ENCODE measurements at places on chromosomes 1 and 21.

GRCh38 chr1:12643785-12644184, at the start of gene AADACL4:
AADACL4 (plus strand) TSS chr1:12644085; CDS start chr1:12644547, 462 bp downstream.
- DNase-seq = no peak

GRCh38 chr1:159821171-159821867, 5.4 kb upstream of the SLAMF8 start:
- DNase-seq = no peak

- no peak for DNase-seq
Measured at GRCh38 chr1:98355656-98356383, 305.7 kb upstream of the SNX7 start.

- no peak for DNase-seq
Measured at GRCh38 chr1:18326211-18326897, 154.4 kb upstream of the KLHDC7A start.

DNA sequence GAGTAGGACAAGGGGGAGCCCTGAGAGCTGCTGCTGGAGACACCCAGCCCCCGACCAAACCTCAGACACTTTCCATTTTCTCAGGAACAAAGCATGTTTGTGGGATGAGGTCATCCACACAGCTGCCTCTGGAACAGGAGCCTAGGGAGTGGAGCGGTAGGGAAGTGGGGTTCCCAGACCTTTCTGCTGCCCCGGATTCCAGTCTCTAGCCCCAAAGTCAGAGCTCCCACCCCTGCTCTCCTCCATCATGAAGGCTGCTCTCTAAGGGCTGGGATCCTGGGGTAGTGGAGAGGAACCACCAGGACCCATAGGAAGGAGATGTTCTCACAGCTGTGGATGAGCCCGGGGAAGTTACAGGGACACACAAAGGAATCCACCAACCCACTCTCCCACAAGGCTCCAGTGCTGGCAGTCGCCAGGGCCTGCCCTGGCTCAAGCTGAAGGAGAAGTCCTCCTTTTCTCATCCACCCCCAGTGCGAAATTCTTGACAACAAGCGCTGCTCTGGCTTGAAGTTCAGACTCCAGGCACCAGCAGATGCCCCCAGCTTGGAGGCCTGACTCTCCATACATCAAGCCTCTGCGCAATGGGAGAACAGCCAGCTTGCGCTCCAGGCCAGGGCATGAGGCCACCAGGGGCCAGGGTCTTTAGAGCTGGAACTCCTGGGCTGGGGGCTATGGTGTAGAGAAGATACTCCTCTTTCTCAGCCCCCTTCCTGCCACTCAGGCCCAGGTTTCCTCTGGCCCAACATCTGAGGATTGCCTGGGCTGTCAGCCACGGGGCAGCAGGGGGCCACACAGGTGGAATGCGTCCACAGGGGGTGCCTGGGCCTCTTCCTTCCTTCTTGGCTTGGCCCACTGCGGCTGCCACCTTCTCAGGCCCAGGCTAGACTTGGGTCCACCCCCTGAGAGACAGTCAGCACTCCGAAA, 4.5 kb downstream of the FHL3 start:
- DNase-seq = no peak

- no peak for DNase-seq
Measured at GRCh38 chr21:42086969-42087368, 15.9 kb downstream of the UMODL1 start.

GRCh38 chr1:48073798-48074530, 76.8 kb upstream of the TRABD2B start:
- DNase-seq = no peak

Data from NCI-H2029 (cell line).